ENCODE measurements at places on chromosomes 1 and 21. TPM values are rescaled to one million over a fixed set of nuclear protein-coding genes. Genes with fewer than 3 reads are reported as not detected.

DNA sequence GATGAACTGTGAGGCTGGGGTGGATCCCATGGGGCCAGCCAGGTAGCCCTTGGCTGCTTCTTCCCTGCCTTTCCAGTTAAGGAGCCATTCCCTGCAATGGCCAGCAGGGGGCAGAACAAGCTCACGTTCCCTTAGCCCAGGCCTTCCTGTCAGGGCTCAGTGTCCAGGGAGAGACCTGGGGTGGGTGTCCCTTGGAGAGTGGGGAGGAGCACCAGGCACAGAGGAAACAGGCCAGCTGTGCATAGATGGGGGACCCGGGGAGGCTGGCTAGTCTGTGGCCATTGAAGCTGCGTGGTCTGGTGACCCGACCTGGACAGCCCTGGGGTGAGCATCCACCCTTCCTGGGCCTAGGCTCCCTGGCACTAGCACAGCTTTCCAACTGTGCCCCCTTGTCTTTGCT, 13.2 kb upstream of the EPS8L3 start:
- DNase-seq: peak; percentile 73

GRCh38 chr1:66607458-66607857, 73.5 kb downstream of the SGIP1 start:
- DNase-seq: no peak

DNA sequence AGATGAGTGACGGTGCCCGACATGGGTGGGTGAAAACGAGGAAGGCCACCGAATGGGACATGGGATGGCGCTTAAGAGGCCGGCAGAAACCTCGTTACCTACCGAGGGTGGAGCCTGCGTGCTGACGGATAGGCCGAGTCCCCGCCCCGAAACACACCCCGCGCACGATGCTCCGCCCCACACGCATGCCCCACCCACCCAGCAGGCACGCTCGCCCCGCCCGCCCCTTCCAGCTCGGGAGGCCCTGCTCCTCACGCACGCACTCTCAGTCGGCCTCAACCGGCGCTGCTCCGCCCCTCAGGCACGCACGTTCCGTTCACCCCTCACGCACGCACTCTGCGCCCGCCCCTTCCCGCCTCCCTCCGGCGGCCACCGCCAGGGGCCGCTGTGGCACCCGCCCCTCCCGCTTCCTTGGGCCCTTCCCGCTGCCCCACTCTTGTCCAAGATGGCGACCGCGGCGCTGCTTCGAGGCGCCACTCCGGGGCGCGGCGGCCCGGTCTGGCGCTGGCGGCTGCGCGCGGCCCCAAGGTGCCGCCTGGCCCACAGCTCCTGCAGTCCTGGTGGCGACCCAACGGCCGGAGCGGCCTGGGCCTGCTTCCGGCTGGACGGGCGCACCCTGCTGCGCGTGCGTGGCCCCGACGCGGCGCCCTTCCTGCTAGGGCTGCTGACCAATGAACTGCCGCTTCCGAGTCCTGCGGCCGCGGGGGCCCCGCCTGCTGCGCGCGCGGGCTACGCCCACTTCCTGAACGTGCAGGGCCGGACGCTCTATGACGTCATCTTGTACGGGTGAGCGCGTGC, at the start of gene IBA57:
TSS of gene IBA57 (plus strand) at position 433 of the 798 bp plus-strand sequence. CDS start at position 446, 13 bp downstream.
- DNase-seq: peak; percentile 99

DNA sequence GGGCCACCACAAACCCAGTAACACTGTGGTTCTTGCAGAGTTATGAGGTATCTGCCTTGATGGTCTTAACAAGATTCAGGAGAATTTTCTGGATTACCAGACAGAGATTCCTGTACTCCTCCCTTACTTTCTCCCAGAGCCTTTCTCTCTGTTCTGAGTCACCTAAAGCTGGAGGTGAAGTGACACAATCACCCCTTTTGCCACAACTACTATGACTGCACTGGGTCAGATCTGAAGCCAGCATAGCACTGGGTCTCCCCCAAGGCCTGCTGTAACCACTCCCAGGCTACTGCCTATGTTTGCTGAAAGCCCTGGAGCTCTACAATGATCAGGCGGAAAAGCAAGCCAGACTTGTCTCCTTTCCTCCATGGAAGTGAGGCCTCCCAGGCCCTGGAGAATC, 156.7 kb upstream of the NEGR1 start:
- DNase-seq: no peak

DNA sequence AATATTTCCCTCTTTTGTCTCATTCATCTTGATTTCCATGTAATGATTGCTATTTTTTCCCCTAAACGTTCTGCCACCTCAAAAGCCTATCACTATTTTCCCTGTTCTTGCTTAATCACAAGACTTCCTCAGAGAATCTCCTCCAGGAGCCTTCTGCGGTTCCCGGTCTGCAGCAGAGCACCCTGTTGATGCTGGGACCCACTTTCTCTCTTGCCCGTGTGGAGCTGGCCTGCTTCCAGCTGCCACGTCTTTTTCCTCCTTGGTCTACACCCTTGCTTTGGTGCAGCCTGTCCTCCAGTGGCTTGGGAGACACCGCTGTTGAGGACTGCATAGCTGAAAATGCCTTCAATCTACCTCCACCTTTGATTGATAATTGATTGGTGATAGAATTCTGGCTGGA, 70.0 kb upstream of the COA6 start:
- DNase-seq: no peak

- DNase-seq: no peak
Observed at GRCh38 chr1:244214009-244214967, 163.2 kb downstream of the ZBTB18 start.

DNA sequence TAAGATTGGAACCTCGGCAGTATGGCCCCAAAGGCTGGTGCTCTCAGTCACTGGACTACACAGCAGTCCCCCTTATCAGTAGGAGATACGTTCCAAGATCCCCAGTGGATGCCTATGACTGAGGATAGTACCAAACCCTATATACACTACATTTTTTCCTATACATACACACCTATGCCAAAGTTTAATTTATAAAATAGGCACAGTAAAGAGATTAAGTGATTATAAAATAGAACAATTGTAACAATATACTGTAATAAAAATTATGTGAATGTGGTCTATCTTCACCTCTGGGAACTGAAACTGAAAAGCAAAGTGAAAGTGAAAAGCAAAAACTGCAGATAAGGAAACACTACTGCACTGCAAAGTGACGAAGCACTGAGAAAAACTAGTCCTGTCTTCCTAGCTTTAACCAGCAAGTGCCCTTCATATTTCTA, 96.8 kb downstream of the INTS7 start:
- no peak for DNase-seq

DNA sequence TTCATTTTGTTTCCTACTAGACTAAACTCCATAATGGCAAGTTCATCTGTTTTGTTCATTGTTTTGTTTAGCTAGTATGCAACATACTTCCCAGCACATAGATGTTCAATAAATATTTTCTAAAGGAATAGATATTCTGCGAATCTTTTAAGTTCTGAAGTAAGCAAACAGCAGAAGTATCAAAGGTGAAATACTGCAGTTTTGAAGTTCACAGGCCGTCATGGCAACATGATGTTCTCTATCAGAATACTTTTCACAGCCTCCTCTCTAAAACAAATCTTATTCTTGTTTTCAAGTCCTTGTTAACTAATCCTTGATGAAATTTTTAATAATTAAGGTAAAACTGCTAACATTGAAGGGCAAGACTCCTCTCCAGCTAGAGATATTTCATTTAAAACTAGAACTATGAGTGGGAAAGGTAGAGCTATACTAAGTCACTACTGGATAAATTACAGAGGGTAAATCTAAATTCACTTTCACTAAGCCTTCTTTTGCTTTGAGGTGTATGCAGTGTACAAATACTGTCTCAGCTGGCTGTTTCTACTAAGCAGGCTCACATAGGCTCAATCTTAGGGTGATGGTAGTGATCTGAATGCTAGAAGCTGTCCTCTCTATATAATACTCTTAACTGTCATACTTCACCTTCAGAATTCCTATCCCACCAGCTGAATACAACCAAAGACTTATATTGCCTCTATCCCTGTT, 96.7 kb downstream of the ZZZ3 start:
- DNase-seq: no peak

GRCh38 chr1:47805018-47805417, 192.2 kb downstream of the TRABD2B start:
- no peak for DNase-seq

DNA sequence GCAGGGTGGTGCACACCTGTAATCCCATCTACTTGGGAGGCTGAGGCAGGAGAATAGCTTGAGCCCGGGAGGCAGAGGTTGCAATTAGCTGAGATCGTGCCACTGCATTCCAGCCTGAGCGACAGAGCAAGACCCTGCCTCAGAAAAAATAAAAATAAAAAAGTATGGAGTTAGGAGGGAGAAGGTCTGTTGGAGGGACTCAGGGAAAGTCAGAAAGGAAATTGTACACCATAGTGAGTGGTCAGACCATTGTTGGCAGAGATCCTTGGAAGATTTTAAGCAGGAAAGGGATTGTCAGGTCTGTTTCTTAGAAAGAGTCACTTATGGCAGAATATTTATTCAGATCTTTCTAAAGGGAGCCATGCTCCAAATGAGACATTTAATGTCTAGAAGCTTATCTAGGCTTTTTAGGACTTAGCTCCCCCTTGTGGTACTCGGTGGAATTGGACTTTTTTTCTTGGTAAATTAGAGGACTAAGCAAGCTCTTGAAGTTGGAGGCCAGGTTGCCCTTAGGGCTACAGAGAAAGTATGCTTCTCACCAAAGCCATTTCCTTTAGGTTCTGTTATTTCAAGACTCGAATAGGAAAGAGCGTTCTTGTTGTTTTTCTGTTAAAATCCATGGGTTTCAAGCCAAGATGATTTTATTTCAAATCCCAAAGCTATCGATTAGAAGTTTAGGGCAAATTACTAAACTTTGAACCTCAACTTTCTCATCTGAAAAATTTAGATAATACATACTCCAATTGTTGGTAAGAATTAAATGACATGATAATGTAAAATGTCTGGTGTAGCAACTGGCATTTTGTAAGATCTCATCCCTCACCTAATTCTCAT, 16.5 kb downstream of the MIA3 start:
- peak; percentile 65 for DNase-seq

DNA sequence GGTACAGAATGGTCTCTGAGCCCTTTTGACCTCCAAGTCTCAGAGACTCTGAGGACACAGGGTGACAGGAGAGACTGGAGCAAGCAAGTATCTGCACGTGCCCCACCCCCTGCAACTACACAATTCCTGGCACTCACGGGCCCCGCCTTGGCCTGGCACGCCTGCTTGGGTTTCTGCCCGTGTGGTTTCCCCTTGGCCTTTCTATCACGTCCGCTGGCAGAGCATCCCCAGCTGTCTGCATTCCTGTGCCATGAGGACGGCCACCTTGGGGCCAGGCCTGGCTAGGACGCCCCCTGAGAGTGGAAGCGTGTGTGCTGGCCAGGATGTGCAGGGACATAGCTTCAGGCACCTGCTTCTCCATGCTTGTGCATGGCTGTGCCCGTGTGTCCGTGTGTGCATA, 14.3 kb upstream of the EDN2 start:
- no peak for DNase-seq

- DNase-seq: no peak
Observed at GRCh38 chr21:34105947-34106541, 32.7 kb downstream of the MRPS6 start.

DNA sequence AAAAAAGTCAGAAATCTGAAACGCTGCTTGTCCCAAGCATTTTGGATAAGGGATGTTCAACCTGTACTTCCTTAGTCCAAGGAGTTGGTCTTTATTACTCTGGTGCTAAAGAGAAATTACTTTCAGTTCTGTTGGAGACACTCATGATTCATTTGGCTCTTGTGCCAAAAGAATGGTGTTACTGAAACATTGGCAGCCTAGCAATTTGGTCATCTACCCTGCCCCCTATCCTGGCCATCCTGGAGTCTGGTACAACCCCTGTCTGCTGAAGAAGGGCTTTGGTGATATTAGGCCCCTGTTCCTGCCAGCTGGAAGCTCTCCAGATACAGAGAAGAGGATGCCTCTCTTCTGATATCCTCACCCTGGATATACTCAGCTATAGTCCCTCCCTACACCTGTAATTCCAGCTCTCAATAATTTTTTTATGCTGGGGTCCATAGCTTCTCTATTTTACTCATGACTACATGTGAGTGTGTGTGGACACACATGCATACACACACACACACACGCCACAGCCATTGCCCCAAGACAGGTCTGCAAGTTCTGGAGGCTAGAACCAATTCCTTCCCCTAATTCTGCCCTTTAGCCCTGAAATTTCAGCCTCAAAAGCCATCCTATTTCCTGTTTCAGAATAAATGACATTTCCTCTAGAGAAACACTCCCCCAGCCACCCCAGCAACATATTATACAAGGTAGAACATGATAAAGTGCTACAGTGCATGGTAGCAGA, 40.0 kb downstream of the LHX8 start:
- DNase-seq: no peak

The RSPH1 gene
- total RNA-seq: not detected

The LRRC38 gene
- not detected for total RNA-seq

The S100A5 gene
- 2.5 TPM for total RNA-seq

The XCL2 gene
- 14.0 TPM for total RNA-seq

The C1orf216 gene
- total RNA-seq: 20.6 TPM

The CD1B gene
- not detected for total RNA-seq

The ZSCAN20 gene
- total RNA-seq: 3.1 TPM

The WDR77 gene
- total RNA-seq: 89.6 TPM

The OXCT2 gene
- total RNA-seq: 1.7 TPM
